ENCODE measurements at places on chromosomes 6 and 20.

DNA sequence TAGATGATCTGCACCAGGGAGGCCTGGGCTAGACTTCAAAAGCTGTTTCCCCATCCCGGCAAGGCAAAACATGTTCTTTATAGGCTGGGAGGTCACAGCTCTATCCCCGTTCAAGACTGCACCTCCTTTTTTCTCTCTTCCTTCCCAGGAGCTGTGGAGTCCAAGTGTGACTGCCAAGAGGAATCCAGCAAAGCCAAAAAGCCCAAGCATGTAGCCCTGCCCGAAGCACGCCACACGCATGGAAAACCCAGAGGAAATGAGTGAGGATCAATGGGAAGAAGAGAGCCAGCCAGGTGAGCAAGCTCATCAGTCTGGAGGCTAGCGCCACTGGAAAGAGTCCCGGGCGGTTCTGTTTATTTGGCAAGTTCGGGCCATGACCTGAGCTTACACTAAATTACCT lies 240.4 kb downstream of the PRL start:
- no peak for DNase-seq

DNA sequence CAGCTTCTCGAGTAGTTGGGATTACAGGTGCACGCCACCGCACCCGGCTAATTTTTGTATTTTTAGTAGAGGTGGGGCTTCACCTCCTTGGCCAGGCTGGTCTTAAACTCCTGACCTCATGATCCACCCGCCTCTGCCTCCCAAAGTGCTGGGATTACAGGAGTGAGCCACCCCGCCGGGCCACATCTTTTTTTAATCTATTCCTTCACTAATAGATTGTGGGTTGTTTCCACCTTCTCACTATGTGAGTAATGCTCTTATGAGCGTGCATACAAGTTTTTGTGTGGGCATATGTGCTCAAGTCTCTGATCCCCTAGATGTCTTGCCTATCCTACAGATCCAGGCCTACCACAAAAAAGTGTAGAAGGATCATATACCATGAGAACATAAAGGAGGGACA lies 30.7 kb downstream of the CARMIL1 start:
- DNase-seq = no peak

GRCh38 chr6:170235391-170236125 lies 55.3 kb downstream of the DLL1 start:
- no peak for DNase-seq

DNA sequence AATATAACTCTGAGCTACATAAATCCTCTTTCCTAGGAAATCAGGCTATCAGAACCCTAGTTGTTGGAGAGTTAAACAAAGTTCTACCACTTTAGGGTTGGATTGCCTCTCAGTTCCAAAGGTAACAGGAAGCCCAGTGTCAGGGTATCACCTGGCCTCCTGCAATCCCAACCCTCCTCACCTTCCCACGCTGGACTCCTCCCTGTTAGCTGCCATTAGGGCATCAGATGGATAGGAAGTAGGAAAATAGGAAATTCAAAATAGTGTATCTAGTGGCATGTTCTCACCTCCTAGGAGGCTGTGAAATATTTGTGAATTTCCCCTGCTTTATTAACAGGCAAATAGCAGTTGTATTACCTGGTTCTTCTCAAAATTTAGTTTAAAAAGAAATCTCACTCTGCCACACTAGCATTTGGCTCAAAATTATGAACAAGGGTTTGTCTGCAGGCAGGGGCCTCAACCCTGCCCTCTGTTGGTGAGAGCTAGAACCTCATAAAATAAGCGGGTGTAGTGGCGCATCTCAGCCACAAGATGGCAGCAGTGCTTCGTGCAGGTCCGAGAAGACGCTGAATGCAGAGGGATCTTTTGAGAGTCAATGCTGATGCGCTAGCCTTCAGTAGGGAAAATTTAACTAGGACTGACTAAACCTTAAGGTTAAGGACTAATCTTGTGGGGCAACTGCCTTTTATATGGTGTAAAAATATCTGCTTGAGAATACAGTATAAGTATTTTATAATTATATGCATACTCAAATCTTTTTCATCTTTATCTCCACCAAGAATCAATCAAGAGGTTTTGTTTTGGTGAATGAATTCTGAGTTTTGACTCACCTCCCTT lies 209.8 kb upstream of the KCNQ5 start:
- peak; percentile 77 for DNase-seq

GRCh38 chr6:163533443-163533842 lies 118.9 kb downstream of the QKI start:
- peak; percentile 39 for DNase-seq

- DNase-seq = peak; percentile 48
Measured at GRCh38 chr6:47631269-47631772, 67.1 kb upstream of the ADGRF4 start.

DNA sequence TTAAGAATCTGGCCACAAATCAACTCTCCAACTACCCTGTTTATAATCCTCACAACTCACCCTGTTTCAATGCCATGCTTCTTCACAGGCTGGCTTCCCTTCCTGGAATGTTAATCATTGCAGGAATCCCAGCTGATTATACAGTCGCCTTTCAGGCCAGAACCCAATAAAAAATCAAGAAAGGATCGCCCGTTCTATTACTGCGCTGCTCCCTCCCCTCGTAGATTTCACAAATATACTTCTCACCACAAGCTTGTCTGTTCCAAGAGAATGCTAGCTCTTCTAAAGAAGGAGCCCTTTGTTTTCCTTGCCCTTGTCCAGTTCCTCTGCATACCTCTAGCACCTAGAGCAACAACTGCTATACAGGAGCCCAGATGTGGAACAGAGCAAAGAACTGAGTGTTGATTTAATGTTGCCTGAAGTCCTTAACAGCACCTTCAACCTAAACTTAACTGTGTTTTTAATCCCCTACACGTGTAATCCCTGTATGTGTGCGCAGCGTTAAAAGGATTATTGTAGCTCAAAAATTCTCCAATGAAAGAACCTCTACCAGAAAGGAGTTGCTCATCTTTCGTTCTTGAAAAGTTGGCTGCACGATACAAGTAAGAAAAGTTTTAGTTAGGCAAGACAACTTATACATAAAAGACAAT lies 988 bp downstream of the ECHDC1 start:
- DNase-seq = peak; percentile 27

- no peak for DNase-seq
Measured at GRCh38 chr6:31267651-31268368, 4.1 kb downstream of the HLA-C start.

- DNase-seq = peak; percentile 43
Measured at GRCh38 chr6:4316867-4317400, 181.6 kb upstream of the ECI2 start.

DNA sequence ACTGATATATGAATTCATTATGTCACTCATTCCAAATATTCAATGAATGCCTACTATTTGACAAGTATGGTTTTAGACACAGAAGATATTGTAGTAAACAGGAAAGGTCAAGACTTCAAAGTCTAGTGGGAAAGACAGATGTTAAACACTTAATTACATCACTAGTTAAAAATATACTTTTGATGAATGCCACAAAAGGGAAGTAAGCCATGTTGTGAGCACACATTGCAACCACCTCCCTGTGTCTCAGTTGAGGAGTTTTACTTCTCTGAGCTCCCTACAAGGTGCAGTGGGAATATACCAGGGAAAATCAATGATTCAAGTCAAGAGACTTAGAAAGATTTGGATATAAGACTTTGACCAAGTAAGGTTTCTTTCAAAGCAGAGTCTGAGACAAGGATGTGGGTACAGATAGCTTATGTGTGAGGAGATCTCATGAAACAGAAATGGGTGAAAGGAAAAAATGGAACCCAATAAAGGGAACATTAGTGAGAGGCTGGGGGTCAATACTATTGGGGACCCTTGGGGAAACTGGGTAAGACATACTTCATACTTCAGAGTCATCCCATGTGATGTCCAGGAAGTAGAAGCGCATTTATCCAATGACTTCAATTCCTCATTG lies 503.7 kb downstream of the KIF16B start:
- no peak for DNase-seq

GRCh38 chr6:96965492-96965891 lies 41.0 kb downstream of the KLHL32 start:
- no peak for DNase-seq

GRCh38 chr6:130672153-130672552 lies 155.1 kb upstream of the SMLR1 start:
- DNase-seq = no peak

GRCh38 chr6:125554456-125554855 lies 195.0 kb upstream of the HEY2 start:
- DNase-seq = no peak

- DNase-seq = no peak
Measured at GRCh38 chr6:157868835-157869234, 45.8 kb downstream of the SNX9 start.

GRCh38 chr20:37360391-37361115 lies 14.6 kb downstream of the SRC start:
- DNase-seq = no peak

DNA sequence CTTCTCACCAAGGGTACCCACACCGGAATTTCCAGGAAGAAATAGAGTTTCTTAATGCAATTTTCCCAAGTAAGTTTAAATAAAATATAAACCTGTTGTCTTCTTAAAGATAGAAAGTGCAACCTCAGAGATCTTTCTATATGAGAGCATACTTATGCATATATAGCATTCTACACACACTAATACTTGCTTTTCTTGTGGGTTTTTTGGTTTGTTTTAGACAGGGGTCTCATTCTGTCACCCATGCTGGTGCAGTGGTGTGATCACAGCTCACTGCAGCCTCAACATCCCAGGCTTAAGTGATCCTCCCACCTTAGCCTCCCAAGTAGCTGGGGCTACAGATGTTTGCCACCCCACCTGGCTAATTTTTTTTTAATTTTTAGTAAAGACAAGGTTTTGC lies 15.7 kb downstream of the AMD1 start:
- no peak for DNase-seq

GRCh38 chr6:16770701-16771569 lies 9.7 kb upstream of the ATXN1 start:
- peak; percentile 81 for DNase-seq

DNA sequence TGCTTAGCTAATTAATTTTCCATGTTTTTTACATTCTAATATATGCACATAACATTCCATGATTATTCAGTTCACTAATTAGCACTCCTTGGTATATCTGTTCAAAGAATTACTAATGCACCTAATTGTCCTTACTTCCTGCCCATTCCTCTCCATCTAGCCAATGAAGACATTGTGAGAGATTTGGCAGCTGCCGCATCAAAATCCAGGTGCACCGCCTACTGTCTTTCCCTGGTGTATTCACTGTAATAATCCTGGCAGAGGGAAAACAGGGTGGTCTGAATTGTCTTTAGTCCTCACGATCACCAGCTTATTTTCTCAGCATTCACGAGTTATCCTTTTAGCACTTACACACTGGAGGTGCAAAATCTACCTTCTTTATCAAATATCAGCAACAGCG lies 61.0 kb upstream of the SCGN start:
- no peak for DNase-seq

GRCh38 chr6:95784019-95784418 lies 206.7 kb downstream of the MANEA start:
- DNase-seq = no peak

DNA sequence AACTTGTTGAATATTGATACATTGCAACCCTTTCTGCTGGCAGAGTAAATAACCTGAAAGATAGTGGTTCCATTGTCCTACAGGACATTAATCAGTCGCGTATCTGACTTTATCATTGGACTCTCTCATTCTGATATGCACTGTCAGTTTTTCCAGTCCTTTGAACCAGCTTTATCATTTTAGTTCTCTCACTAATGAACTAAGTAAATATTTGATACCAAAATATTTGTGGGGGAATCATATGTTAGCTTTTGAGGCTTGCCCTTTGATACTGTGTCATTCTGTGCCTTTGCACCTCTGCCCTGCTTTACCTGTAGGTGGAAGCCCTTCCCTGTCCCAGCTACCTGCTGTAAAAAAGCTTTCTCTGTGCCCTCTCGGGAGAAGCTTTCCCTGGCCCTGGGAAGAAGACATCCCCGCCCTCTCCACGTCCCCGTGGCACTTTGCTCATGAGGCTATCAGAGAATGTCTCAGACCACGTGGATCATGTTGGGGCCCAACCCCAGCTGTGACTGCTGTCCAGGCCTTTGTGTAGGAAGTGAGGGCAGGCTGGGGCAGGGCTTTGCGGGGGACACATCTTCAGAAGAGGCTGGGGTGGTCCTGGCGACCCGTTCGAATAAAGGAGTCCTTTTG lies 117.8 kb upstream of the NXT1 start:
- no peak for DNase-seq

GRCh38 chr6:119612911-119613381 lies 263.4 kb upstream of the MAN1A1 start:
- DNase-seq = no peak

GRCh38 chr6:53306819-53307347 lies 41.9 kb downstream of the ELOVL5 start:
- peak; percentile 40 for DNase-seq

- DNase-seq = no peak
Measured at GRCh38 chr20:53394433-53394832, 199.2 kb downstream of the ZNF217 start.

GRCh38 chr20:58544286-58544685 lies 29.1 kb upstream of the APCDD1L start:
- no peak for DNase-seq

Measured in urothelium cell line (cell line).